ENCODE measurements at places on chromosomes 11 and 22. TPM values are rescaled to one million over a fixed set of nuclear protein-coding genes. Genes with fewer than 3 reads are reported as not detected.

Gene SEC14L2
- total RNA-seq = 20.0 TPM

Gene TMEM45B
- not detected for total RNA-seq

GRCh38 chr11:2580571-2581001 lies 119.2 kb downstream of the KCNQ1OT1 start:
- no peaks in the 10 kb centered on the region for H3K27me3 ChIP-seq
- H3K36me3 ChIP-seq = no peaks in the 10 kb centered on the region
- no peaks in the 10 kb centered on the region for H3K4me1 ChIP-seq
- H3K4me3 ChIP-seq = no peak overlapping the region
- no peak for DNase-seq
- H3K27ac ChIP-seq = no peak overlapping the region

DNA sequence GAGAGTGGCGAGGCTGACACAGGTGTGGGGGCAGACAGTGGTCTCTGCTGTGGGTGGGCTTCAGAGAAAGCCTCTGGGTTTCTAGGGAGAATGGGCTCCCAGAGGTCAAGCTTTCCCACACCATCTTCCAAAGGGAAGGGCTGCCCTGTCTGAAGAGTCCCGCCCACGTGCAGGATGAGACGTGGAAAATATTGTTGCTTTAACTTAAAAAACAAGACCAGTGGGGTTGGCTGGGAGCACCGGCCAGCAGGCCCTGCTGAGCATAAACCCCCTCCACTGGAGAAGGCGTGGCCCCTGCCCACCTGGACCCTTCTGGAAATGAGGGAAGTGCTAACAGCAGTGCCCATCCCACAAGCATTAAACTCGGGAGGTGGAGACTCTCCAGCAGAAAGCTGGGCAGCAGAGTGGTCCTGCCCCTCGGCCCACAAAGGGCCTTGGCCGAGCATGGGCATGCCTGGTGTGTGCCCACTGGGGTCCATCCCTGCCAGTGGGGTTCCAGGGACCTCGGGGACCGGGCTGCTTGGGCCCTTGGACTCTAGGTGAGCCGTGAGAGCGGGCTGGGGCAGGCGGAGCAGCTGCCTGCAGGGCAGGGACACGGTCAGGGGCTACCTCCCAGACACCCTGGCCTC lies 15.4 kb downstream of the SELENOO start:
- peaks cover 75% of the 10 kb centered on the region for H3K36me3 ChIP-seq
- no peaks in the 10 kb centered on the region for H3K27me3 ChIP-seq
- DNase-seq = no peak
- no peaks in the 10 kb centered on the region for H3K4me1 ChIP-seq

- H3K27me3 ChIP-seq = no peaks in the 10 kb centered on the region
- no peak overlapping the region for H3K27ac ChIP-seq
- no peaks in the 10 kb centered on the region for H3K36me3 ChIP-seq
- peaks cover 12% of the 10 kb centered on the region for H3K4me1 ChIP-seq
- no peak overlapping the region for H3K4me3 ChIP-seq
Observed at GRCh38 chr11:77046060-77046501, 11.9 kb downstream of the B3GNT6 start.
